NCI-H1092 (cell line): ENCODE measurements at places on chromosomes 2 and 18.

DNA sequence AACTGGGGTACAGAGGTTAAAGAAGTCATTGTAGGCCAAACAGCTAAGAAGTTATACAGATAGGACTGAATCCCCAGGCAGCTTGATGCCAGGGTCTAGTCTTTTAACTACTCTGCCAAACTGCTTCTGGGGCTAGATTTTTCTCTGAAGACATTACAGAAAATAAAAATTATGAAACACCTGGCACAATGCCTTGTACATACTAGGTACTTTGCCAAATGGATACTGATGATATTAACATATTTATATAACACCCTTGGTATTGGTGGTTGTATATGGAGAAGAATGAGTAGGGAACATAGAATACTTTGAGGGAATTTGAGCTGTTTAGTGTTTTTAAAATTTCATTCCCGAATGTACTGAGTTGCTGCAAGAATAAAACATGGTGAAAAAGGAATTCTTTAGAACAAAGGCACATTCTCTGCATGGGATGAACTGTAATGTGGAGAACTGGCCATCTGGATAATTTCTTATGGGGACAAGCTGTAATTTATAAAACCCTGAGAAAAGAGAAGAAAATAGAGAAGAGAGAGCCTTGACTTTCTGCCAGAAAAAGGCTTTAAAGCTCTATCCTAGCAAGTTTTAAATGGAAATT is 210.9 kb upstream of the TMEM200C start:
- no peak for DNase-seq

GRCh38 chr2:58416696-58417095 is 175.6 kb upstream of the FANCL start:
- no peak for DNase-seq

- no peak for DNase-seq
These were observed 94.8 kb upstream of the CXCR4 start for GRCh38 chr2:136212426-136213378.

- DNase-seq, result no peak
These were observed 24.9 kb downstream of the PTGR3 start for GRCh38 chr18:75183973-75184493.

DNA sequence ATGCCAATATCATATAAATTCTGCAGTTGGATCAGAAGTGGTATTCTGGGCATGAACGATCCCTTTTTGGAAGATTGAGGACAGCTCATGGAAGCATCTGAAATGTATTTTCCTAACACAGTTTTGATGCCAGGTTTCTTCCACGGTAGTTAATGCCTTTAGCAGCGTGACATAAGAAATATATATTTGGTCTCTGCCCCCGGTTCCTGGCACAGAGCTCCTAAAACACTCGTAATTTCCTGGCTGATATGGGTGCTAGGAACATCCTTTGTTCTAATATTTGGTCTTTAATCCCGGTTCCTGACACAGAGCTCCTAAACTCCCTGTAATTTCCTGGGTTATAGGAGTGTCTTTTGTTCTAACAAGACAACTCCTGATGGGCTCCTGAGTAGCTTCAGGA is 8.2 kb upstream of the CABLES1 start:
- no peak for DNase-seq

GRCh38 chr2:129887688-129888266 is 91.7 kb upstream of the RAB6C start:
- DNase-seq, result no peak

- DNase-seq, result no peak
These were observed 503 bp downstream of the ANXA4 start for GRCh38 chr2:69742322-69742952.

DNA sequence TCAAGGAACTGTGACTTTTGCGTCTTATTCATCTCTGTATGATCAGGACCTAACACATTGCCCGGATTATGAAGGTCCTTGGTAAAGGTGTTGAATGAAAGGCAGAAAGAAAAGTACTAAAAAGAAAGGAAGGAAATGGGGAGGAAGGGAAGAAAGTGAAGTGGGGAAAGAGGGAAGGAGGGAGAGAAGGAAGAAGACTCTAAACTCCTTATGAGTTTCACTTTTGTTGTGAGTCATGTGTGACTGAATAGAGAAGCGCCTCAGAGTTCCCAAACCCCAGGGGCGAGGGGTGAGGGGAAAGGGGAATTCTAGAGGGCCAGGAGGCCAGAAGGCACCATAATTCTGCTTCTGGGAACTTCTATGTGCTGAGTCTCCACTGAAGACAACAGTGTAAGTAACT is 30.9 kb upstream of the OSBPL6 start:
- DNase-seq, result no peak

GRCh38 chr2:220931491-220931890 is 640.6 kb downstream of the EPHA4 start:
- DNase-seq, result no peak

DNA sequence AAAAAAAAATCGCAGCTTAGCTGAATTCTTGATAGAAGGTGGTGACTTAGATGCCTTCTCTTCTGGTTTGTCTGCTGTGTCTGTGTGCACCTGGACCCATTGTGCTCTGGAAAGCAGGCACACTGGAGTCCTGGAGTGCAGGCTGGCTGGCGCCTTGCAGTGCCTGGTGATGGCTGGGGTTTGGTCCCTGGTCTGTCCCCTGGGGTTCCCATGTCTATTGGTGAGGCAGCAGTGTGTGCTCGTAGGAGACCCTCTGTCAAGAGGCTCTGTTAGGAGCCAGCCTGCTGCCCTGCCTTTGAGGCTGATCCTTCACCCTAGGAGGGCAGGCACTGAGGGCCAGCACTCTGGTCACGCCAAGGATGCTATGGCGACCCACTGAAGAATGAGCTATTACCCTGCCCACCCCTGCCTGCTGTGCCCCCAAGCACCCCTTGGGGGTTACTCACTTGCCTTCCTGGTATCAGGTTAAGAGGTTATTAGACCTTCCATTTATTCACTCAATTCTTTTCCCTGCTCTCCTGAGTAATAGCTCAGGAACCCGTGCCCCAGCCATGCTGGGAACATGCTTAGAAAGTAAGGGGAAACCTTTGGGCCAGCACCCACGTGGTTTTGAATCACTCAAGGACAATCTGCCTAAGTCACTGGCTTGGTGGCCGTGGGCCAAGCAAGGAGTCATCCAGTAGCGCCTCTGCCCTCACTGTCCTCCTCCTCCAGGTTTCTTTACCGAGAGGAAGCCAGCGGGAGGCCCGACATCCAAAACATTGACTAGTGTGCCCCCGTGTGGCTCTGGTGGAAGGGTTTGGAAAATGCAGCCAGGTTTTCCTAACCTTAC is 284.5 kb downstream of the PRKCE start:
- peak; percentile 69 for DNase-seq

GRCh38 chr2:85902496-85902895 is 13.7 kb upstream of the ST3GAL5 start:
- no peak for DNase-seq

DNA sequence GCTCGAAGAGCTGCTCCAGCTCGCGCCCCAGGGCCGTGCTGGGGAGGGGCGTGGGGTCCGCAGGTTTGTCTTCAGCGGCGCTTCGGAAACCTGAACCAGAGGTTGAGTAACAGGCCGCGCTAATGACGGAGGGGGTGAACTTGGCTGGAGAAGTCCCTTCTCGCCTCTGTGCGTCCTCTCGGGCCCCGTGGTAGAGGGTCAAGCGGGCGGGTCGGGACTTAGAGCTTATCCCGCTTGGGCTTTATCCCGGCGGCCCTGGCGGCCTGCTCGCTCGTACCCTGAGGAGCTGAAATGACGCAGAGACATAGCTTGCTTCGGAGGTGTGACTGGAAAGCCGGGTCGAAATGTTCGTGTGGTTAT is 479 bp downstream of the RNMT start:
- no peak for DNase-seq

- DNase-seq, result peak; percentile 78
These were observed 140.5 kb downstream of the ST6GAL2 start for GRCh38 chr2:106745468-106745867.
